ENCODE measurements at places on chromosomes 7 and 10. TPM values are rescaled to one million over a fixed set of nuclear protein-coding genes. Genes with fewer than 3 reads are reported as not detected.

Gene DNTT
- not detected for total RNA-seq

Gene GIMAP6
- total RNA-seq, result 0.09 TPM

Gene FZD1
- 19.0 TPM for total RNA-seq

Gene ANKRD61
- total RNA-seq, result 0.15 TPM

DNA sequence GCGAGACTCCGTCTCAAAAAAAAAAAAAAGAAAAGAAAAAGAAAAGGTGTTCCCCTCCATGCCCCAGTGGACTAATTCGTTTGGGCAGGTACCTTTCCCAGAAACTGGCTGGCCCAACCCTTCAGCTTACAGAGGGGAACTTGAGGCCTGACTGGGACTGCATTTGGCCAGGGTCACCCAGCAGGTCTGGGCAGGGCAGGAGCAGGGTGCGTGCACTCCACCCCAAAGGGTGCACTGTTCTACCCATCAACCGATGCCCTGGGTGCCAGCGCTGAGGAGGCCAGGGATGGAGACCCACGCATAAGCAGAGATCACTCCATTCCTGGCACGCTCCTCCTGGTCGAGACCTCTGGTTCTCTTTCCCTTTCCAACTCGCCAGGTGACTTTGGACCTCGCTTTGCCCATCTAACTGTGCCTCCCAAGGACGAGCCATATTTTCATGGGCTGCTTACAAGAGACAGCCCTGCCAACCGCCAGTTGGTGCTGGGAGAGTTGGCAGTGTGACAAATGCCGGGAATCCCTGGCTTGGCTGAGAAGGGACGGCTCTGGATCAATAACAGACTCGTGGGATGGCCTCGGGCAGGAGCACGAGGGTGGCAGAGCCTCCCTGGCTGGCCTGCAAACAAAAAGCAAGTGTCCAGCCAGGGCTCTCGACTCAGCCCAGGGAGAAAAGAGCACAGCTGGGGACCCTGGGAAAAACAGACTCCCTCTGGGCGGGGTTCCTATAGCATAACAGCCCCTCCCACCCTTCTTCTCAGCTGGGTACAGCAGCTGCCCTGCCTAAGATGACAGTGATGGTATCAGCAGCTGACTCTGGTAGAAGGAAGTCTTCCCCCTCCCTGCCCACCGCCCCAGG, 7.9 kb downstream of the HSPB1 start:
- no peak for DNase-seq
- no peaks in the 10 kb centered on the region for H3K36me3 ChIP-seq
- no peaks in the 10 kb centered on the region for H3K27me3 ChIP-seq
- H3K4me3 ChIP-seq, result no peak overlapping the region
- no peak overlapping the region for H3K27ac ChIP-seq

- peaks cover 22% of the 10 kb centered on the region for H3K4me1 ChIP-seq
- no peaks in the 10 kb centered on the region for H3K36me3 ChIP-seq
- H3K4me3 ChIP-seq, result no peak overlapping the region
- H3K27me3 ChIP-seq, result no peaks in the 10 kb centered on the region
Observed at GRCh38 chr7:171912-172515, 20.4 kb upstream of the FAM20C start.

- peaks cover 41% of the 10 kb centered on the region for H3K36me3 ChIP-seq
- no peak overlapping the region for H3K4me3 ChIP-seq
- no peaks in the 10 kb centered on the region for H3K27me3 ChIP-seq
- DNase-seq, result no peak
- no peaks in the 10 kb centered on the region for H3K4me1 ChIP-seq
Observed at GRCh38 chr10:11934262-11934661, 108.3 kb downstream of the UPF2 start.

- H3K27ac ChIP-seq, result no peak overlapping the region
- DNase-seq, result no peak
- no peak overlapping the region for H3K4me3 ChIP-seq
Observed at GRCh38 chr7:112089551-112089950, 116.6 kb downstream of the DOCK4 start.

DNA sequence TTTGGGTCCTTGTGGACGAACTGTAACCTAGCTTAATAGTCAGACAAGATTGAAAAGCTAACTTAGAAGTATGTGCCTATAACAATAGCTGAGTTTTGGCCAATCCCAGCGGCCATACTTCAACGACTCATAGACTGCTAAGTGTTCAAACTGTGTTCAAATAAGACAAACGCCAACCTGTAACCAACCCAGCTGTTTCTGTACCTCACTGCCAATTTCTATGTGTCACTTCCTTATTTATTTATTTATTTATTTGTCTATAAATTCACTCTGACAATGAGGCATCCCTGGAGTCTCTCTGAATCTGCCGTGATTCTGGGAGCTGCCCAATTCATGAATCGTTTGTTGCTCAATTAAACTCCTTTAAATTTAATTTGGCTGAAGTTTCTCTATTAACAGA, 21.7 kb downstream of the ST8SIA6 start:
- no peak overlapping the region for H3K4me3 ChIP-seq
- H3K36me3 ChIP-seq, result no peaks in the 10 kb centered on the region
- H3K27me3 ChIP-seq, result no peaks in the 10 kb centered on the region
- no peak overlapping the region for H3K27ac ChIP-seq
- no peaks in the 10 kb centered on the region for H3K4me1 ChIP-seq

DNA sequence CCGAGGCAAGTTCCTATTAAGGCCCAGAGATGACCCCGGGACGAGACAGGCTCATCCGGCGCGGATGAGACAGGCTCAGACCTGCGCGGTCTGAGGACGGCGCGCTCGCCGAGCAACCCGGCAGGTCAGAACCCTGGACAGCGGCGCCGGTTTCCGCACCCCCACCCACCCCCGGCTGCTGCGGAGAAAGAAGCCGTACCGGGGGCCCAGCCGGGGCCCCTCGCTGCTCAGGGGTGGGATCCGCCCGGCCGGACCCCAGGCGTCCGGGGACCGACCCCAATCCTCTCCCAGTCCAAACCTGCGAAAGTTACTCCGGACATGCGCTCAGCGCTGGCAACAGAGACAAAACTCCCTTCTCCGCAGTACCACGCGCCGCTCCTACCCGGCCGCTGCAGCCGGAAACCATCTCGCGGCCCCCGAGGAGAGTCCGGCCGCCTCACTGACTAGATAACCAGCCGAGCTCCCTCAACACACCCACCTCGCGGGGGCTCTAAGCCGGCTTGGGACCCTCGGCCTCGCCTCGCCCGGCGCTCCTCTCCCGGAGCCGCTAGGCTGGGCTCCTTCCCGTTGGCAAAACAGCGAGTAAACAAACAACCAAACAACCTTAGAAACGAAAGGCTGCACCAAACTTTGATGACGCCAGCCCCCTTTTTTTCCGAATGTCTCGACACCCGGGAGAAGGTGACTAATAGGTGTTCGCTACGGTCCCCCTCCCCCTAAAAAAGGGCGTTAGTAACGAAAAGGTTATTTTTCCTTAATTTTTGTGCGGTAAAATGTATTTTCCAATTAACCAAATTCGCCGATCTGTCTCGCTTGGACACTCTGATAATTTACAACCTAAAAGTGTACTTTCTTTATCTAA, 2.3 kb upstream of the DRGX start:
- H3K4me1 ChIP-seq, result no peaks in the 10 kb centered on the region
- peak overlapping the region; percentile 9 for H3K4me3 ChIP-seq
- peaks cover 100% of the 10 kb centered on the region for H3K27me3 ChIP-seq
- peak; percentile 52 for DNase-seq
- H3K27ac ChIP-seq, result no peak overlapping the region

GRCh38 chr7:38318241-38318640, 44.8 kb upstream of the TARP start:
- H3K36me3 ChIP-seq, result no peaks in the 10 kb centered on the region
- no peaks in the 10 kb centered on the region for H3K27me3 ChIP-seq
- H3K27ac ChIP-seq, result no peak overlapping the region
- DNase-seq, result no peak
- H3K4me3 ChIP-seq, result no peak overlapping the region

DNA sequence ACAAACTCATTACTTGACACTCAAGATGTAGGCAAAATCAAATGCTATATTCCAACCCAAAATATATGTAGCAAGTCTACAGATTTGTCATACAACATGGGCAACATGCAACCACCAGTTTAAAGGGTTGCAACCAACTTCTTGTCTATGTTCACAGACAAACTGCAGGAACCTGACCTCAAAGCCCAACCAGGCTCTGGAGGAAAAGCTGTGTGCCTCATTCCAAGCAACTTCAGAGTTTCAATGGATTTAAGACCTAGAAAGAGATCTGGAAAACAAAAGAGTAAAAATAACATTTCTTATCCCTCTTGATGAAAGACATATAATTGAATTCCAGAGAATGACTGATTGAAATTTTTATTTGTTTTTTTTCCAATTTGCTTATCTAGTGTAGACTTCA, 300.5 kb upstream of the ETV1 start:
- DNase-seq, result no peak
- no peaks in the 10 kb centered on the region for H3K36me3 ChIP-seq
- H3K4me1 ChIP-seq, result no peaks in the 10 kb centered on the region
- no peak overlapping the region for H3K4me3 ChIP-seq

DNA sequence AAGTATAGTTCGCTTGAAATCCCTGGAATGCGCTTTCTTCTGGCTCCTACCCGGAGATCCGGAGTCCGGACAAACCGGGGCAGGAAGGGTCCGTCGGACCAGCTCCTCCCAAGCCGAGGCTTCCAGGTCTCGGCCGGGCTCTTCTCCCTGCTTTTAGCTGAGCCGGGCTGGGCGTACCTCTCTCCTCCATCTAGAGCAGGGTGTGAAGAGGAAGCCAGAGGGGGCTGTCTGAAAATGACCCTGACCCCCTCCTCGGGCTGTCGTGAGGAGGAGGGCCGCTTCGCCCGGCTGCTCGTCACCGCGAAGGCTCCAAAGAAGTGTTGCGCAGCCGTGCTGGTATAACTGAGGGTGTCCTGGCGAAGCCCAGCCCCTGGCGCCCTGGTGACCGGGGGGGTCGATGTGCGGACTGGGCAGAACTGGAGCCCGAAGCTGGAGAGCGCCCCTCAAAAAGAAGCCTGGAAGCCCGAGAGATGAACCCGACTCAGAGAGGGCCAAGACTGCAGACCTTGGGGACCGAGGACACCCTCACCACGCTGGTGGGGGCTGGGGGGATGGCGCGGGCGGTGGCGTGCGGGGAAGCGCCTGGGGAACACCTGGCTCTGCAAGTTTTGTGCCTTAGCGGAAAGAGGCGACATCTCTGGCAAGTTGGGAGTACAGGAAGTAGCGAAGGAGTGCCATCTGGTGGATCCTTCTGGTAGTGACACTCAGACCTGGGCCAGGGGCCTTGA, 5.7 kb downstream of the KAZALD1 start:
- DNase-seq, result peak; percentile 83
- peaks cover 23% of the 10 kb centered on the region for H3K4me1 ChIP-seq
- no peak overlapping the region for H3K27ac ChIP-seq
- peak overlapping the region; percentile 46 for H3K4me3 ChIP-seq

DNA sequence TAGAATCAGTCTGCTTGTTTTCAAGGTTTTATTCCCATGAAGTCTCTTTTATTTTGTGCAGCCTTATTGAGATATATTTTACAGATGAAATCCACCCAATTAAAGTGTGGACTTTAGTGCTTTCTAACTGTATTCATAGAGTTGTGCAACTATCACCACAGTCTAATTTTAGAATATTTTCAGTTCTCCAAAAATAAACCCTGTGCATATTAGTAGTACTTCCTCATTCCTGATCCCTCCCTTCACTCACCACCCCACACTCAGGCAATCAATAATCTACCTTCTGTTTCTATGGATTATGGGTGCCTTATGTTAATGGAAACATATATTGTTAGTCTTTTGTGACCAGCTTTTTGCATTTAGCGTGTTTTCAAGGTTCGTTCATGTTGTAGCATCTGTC, 185.7 kb upstream of the TMEM72 start:
- H3K27me3 ChIP-seq, result no peaks in the 10 kb centered on the region
- peaks cover 8% of the 10 kb centered on the region for H3K4me1 ChIP-seq
- no peak for DNase-seq
- no peak overlapping the region for H3K27ac ChIP-seq

DNA sequence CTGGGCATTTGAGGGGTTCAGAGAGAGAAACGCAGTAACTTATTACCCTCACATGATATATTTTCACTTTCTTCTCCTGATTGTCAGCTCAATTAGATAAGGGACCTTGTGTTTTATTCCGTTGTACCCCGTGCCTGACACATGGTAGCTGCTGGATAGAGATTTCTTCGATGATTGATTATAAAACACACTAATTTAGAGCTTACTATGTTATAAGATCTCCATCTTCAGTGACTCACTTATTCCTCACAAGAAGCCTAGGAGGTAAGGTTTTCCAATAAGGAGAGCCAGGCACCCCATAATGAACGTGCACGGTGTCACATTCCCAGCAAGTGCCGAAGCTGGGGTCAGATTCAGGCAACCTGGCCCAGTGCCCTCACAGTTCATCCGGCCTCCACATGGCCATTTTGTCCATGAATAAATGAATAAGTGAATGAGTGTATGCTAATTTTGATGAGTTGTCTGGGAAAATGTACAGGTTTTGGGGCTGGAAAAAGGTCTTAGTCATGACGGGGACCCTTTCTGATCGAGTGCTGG, 138.1 kb upstream of the CDCA7L start:
- no peaks in the 10 kb centered on the region for H3K36me3 ChIP-seq
- no peak overlapping the region for H3K27ac ChIP-seq
- no peaks in the 10 kb centered on the region for H3K4me1 ChIP-seq
- no peak for DNase-seq
- peak overlapping the region; percentile 59 for H3K4me3 ChIP-seq

DNA sequence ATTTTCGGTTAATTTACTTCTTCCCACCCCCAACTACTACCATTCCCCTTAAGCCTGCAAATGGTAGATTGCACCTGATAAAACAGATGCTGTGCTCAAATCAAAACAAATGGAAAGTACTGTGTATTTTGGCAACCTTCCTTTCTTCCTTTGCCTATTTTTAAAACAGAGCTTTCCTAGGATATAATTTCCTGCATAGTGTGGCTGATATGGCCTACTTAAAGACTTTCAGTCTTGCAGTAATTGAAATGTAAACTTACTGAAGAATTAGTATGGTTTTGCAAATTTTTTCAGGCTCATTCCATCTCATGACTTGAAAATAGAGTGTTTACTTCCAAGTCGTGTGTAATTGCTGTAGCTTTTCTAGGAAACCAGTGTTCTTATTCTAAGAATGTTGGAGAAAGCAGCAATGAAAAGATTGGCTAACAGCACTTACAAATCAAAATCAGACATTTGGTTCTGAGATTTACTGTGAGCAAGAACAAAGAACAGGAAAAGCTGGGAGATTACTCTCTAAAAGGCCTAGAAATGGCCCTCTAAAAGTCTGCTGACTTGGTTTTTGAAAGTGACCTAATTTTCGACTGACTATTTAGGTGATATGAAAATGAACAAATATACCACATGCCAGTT, 52.0 kb downstream of the REEP3 start:
- H3K36me3 ChIP-seq, result peaks cover 4% of the 10 kb centered on the region
- peak overlapping the region; percentile 88 for H3K27ac ChIP-seq
- H3K4me3 ChIP-seq, result no peak overlapping the region
- H3K27me3 ChIP-seq, result no peaks in the 10 kb centered on the region
- peak; percentile 65 for DNase-seq

Measured in cardiac muscle cell (in vitro differentiated cells and primary cell).